OCI-LY7 (cell line): ENCODE measurements at places on chromosomes 16 and 17. TPM values are rescaled to one million over a fixed set of nuclear protein-coding genes. Genes with fewer than 3 reads are reported as not detected.
A peak's percentile ranks its signal among the peaks of the same experiment; 100 is the strongest.

GRCh38 chr16:3879258-3879886, 1.1 kb downstream of the CREBBP start:
- peak; percentile 32 for DNase-seq

- no peak for DNase-seq
Measured at GRCh38 chr16:265711-266110, 10.0 kb downstream of the RGS11 start.

GRCh38 chr16:9013508-9013864, 49.8 kb upstream of the USP7 start:
- DNase-seq = no peak

- DNase-seq = no peak
Measured at GRCh38 chr16:3036726-3037315, at the start of gene BICDL2. BICDL2 (minus strand) TSS chr16:3036944; CDS start chr16:3035496, 1,448 bp downstream.

DNA sequence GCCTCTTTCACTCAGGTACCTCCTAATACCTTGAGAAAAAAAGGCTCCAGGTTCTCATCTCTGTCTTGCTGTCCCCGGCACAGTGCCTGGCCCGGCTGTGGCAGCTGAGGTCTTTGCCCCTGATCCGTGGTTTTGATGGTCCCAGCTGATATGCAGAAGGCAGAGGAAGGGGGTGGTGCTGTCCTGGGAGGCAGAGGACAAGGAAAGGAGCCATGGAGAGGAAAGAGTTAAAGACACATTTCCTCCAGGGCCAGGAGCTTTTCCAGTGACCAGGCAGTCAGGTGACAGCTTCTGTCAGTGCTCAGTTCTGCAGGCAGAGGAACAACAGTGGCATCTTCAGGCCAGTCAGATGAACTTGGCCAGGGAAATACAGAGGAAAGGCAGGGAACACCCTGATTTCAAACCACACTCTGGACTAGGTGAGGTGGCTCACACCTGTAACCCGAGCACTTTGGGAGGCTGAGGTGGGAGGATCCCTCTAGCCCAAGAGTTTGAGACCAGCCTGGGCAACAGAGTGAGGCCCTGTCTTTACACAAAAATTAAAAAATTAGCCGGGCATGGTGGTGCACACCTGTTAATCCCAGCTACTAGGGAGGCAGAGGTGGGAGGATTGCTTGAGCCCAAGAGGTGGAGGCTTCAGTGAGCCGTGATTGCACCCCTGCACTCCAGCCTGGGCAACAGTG, 3.3 kb upstream of the COG1 start:
- DNase-seq = peak; percentile 22

DNA sequence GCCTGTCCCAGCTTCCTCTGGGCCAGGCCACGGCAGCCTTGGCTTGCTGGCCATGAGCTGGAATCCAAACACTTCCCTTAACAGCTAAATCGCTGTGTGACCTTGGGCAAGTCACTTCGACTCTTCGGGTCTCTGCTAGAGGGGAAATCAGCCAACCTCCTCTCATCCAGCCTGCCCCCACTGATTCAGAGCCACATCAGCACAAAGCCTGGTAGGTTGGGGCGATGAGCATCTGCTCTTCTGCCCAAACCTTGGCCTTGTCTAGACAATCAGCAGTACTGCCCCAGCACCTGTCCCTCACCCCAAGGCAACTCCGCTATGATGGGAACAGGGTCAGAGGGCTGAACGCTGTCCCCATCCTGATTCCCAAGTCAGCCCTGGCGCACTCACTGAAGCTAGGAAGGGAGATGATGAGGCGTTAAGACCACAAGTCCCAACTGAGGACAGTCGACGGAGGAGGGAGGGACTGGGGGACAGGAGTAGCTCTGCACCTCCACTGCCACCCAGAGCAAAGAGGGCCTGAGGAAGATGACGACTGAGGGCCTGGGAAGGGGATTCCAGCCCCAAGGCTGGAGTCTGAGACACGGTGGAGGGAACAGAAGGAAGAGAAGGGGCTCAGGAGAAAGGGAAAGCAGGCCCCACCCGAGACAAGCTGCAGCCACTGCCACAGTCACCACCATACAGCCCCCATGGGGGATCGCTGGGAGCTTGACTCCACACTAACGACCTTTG, 1.3 kb downstream of the CLUH start:
- peak; percentile 36 for DNase-seq

- peak; percentile 24 for DNase-seq
Measured at GRCh38 chr17:74610108-74610507, 13.4 kb downstream of the CD300E start.

- DNase-seq = no peak
Measured at GRCh38 chr16:55811811-55812210, 21.1 kb downstream of the CES1 start.

- no peak for DNase-seq
Measured at GRCh38 chr16:48050871-48051270, 104.9 kb downstream of the ABCC12 start.

DNA sequence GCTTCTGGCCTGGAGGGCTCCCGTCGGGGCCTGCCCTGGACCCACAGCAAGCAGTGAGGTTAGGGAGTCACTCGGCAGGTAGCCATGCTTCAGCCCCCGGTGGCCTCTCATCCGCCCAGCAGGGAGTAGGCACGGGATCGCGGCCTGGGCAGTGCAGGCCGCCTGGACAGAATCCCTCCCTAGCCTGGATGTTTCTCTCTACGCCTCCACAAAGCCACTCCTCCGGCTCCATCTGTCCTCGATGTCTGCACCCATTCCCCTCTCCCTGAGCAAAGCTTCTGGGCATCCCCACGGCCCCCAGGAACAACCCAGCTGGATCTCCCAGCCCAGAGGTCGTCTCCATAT, 145.2 kb downstream of the RBFOX3 start:
- no peak for DNase-seq

GRCh38 chr16:59213952-59214351, 479.8 kb upstream of the GOT2 start:
- no peak for DNase-seq

DNA sequence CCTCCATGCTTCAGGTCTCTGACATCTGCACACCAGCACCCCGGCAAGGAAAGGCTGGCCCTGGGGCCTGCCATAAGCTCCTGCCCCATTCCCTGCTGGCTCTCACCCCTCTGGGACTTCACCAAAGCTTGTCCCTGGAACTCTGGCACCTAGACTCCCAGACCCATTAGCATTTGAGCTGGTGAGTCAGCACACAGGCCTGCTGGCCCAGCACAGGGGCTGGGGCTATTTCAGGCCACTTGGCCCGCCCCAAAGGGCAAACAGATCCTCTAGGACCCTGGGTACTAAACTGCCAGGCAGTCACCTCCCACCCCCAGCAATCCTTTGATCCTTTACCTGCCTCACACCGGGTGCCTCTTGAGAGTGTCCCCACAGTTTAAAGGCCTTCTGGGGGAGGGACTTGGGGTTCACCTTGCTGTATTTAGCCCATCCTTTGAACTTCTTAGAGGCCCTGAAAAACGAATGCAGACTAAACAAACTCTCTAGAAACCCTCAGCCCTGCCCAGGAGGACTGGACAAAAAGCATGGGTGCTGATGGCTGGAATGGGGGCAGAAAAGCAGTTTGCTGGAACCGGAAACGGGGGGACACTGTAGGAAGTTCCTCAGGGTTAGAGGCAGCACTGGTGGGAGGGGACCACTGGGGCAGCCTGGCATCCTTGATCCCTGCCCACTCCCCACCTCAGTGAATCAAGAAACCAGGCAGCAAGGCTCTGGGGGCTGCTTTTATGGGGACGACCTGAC, 3.2 kb upstream of the SAMD14 start:
- no peak for DNase-seq

DNA sequence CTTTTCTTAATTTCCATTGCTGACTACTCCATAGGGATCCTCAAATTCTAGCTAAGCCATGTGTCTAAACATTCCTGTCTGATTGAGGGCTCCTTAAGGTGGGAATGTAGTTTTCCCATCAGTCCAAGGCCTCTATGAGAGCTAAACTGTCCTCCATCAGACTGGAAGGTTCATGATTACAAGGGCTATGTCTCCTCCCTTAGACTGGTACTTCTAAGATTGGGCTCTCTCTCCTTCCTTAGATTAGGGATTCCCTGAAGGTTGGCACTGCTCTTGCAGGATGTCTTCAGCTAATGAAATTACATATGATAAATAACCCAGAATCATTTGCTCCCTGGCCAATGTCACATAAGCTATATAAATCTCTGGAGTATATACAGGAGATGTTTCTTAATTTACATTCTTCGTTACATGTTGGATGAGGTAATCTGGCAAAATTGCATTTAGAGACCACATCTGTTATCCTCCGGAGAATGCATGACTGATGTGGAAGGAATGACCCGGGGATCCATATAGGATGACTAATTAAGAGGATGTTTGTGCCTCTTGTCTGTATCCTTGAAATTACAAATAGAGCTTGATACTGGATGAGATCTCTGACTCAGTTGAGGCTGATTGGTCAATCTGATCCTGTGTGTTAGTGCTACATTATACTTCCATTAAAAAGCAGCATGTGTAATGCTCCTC, 14.2 kb downstream of the B4GALNT2 start:
- DNase-seq = no peak

DNA sequence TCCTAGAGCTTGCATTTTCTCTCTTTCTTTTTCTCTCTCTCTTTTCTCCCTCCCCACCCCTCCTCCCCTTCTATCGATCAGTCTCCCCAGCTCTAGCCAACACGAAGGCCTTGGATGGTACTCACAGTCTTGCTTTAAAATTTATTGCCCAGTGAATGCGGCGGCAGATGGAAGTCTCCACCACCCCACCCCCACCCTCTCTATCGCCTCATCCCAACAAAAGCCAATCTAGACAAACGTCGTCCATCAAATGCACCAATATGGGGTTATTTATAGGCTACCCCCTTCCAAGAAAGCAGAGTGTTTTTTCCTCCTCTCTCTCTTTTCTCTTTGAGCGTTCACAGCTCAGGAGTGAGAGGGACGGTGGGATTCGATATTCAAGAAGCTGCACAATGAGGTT, 10.5 kb upstream of the NGFR start:
- no peak for DNase-seq

- DNase-seq = no peak
Measured at GRCh38 chr17:81829858-81830257, 3.2 kb downstream of the MCRIP1 start.

DNA sequence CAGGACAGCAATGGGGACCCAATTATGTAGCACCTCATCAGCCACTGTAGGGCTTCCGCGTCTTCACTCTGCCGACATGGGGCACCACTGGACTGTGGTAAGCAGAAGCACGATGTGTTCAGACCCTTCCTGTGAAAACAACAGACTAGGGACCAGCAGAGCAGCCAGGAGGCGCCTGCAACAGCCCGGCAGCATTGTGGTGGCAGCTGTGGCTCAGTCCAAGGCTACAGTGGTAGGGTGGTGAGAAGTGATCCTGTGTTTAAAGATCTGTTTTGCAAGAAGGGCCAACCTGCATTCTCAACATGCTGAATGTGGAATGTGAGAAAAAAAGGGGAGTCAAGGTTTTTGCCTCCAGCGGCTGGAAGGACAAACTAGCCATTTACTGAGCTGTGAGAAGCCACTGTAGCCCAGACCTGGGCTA, 80.8 kb downstream of the GAS7 start:
- no peak for DNase-seq

DNA sequence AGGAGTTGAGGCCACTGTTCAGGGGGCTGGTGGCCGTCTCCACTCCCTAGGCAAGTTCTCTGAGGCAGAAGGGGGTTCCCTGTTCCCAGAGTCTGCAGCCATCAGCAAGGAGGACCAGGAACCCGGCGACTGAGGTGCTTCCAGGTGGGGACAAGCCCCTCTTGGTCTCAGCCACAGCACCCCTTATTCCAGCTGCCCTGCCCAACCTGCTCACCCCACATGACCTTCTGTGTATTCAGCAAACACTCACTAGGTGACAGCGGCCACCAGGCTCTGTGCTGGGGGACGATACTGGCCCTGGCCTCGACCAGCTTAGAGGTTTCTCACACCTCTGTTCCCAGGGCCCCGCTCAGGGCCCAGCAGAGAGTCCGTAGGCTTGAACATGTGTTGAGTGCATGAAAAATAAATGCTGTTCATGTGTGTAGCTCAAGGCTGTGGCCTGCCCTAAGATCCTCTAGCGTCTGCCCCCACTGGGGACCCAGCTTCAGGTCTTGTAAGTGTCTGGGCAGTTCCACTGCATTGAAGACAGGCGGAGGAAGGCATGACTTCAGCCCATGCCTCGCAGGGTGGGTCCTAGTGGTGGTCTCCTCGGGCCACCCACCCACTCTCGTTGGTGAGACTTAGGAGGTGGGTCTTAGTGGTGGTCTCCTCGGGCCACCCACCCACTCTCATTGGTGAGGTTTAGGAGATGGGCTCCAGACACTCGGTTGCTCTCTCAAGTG, 44.2 kb downstream of the NT5M start:
- no peak for DNase-seq

DNA sequence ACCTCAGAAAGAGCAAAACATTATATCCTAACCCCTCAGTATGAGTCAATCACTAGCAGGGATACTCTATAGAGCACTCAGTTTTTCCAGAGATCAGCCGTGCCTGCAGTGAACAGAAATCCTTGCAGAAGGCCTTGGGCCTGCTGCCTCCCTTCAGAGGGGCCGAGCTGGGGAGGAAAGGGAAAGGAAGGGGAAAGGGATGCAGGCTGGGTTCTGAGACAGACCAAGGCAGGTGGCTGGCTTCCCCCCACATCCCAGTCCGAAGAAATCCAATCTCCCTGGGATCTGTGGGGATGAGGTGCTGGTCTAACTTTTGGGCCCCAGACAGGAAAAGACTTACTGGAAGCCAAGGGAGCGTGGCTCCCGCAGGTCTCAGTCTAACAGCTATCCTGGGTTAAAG, 25.3 kb downstream of the SRL start:
- no peak for DNase-seq

- DNase-seq = no peak
Measured at GRCh38 chr17:42525221-42525620, 10.8 kb upstream of the NAGLU start.

DNA sequence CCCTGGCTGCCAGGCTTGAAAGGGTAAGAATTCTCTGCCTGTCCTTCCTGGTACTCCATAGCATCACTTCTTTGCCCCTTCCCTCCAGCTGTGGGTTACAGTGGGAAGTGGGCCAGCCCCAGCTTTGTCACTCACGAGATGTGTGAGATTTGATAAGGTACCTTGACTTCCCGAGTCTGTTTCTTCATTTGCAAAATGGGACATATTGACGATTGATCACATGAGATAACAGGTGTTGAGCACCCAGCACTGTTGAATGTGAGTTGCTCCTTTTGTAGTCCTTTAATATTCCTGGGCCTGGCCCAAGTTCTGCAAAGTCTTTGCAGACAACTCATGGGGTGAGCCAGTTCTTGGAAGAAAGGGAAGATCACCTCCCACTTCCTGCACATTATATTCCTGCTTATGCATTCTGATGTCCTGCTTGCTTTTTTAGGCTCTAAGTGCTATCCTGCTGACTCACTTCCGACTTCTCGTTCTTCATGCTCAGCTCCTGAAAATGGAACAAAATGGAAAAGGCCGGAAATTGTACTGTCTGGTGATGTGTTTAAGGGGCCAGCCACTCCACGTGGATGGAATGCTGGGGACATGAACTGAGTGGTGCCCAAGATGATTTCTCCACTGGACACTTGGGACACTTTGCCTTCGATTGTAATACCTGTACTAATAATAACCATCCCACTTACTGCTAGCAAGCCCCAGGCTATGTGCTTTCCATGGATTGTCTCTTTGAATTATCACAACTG, 8.3 kb upstream of the NLK start:
- DNase-seq = no peak

GRCh38 chr17:48002916-48003416, 32.1 kb downstream of the CDK5RAP3 start:
- DNase-seq = no peak

The CALB2 gene
- total RNA-seq = not detected in 2 replicates

The TMEM98 gene
- total RNA-seq = not detected in 2 replicates

The RASD1 gene
- total RNA-seq = not detected in 2 replicates

The SPATA32 gene
- total RNA-seq = 0.18 TPM in 1 of 2 replicates, not detected in the other

The LPCAT2 gene
- total RNA-seq = not detected in 2 replicates

The CCL7 gene
- total RNA-seq = not detected in 2 replicates

The SCIMP gene
- 0.27 and 0.72 TPM in 2 replicates for total RNA-seq

The CANT1 gene
- total RNA-seq = 51.7 and 60.5 TPM in 2 replicates

The ZFP3 gene
- 0.34 and 0.65 TPM in 2 replicates for total RNA-seq

The MEOX1 gene
- not detected in 2 replicates for total RNA-seq

The IL17C gene
- total RNA-seq = 0.50 and 0.86 TPM in 2 replicates
